ENCODE measurements at places on chromosomes 7 and 10.

- DNase-seq, result no peak
Observed at GRCh38 chr10:100173035-100173434, 12.8 kb downstream of the ERLIN1 start.

GRCh38 chr10:3085785-3086567, 18.6 kb downstream of the PFKP start:
- DNase-seq, result no peak

DNA sequence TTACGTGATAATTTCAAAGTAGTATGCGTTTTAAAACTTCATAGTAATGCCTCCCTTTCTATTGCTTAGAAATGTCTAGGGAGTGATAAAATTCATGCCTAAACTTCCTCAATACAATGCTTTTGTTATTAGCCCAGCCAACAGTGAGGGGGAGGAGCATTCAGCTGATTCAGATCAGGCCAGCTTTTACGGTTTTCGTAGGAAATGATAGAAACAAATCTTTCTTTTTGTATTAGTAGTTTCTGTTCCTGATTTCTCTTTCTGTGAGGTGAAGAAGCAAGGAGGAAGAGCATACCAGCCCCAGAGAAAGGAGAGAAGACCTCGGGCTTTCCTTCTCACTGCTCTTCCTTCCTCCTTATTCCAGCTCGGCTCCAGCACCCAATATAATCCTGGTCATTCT, 35.2 kb upstream of the ITPRID1 start:
- DNase-seq, result no peak

DNA sequence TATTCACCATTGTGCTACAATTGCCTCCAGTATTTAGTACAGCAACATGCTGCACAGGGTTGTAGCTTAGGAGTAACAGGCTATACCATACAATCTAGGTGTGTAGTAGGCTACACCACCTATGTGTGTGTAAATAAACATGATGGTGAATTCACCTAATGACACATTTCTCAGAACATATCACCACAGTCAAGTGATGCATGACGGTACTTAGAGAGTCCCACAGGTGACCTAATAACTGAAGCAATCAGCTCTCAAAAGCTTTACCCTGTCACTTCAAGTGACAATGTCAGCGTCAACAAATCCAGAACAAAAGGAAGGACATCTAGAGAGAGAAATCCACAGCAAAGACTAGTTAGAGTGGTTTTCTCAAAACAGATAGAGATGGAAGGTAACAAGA, 38.8 kb downstream of the CCNJ start:
- no peak for DNase-seq

DNA sequence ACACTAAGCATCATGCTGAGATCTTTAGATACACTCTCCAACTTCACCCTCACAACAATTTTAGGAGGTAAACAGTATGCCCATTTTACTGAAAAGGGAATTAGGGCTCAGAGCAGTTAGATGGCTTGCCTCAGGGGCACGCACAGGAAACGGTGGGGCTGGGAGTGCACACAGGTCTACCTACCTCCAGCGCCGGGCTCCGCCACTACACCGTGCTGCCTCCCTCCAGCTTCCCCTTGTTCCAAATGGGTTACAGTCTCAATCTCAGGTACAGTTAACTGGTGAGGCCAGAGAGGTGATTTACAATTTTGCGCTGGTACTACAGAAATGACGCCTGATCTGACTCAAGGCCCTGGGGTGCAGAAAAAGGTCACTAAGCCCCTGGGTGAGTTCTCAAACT, 142.0 kb downstream of the NOC3L start:
- DNase-seq, result no peak

DNA sequence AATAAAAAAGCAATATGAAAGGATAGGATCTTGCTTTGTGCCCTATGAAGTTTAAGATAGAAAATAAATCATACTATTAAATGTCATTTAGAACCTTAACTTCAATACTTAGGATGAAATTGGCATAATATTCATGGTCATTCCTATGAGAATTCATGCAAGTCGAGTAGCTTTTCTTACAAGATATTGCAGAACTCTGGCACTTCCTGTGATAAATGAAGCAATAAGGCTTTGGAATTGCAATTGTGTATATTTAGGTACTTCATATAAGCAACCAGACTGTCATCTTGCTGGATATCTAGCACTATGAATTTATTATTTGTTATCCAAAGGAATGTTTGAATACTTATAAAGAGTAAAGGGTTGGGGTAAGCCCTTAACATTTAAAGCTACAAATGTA, 116.5 kb downstream of the ZNF438 start:
- no peak for DNase-seq

- DNase-seq, result no peak
Observed at GRCh38 chr7:3579638-3580219, 278.7 kb downstream of the SDK1 start.

- no peak for DNase-seq
Observed at GRCh38 chr10:35270100-35270499, 66.2 kb upstream of the CCNY start.

- DNase-seq, result peak; percentile 59
Observed at GRCh38 chr10:101829561-101830315, 11.5 kb upstream of the OGA start.

DNA sequence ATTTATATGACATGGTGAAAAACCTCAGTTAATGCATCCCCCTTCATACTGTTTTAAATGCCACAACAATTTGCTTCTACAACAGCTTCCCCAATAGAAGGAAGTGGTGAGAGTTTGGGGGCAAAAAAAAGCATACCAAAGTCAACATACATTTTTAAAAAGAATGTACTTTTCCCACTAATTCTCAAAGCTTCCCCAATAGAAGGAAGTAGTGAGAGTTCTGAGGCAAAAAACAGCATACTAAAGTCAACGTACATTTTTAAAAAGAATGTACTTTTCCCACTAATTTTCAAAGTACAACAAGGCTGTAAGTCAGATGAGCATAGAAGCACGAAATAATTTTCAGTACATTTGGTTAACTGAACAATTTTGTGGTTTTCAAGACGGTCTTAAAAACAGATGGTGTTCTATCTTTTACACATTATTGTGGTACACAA, 24.0 kb downstream of the WASL start:
- no peak for DNase-seq

DNA sequence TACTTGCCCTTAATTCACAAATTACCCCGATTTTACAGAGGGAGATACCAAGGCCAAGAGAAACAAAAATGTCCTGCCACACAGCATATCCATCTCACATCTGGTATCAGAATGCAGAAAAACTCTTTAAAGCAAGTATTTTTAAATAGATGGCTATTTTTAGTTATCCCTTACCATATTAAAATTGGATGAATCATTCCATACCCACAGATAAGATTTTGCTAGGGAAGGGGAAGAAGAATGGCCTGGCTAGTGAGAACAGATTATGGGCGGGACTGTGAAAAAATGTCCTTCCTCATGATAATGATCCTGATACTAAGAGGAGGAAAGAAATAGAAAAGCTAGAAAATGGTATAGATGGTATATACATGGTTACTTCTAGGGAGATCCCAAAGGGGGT, 80.6 kb upstream of the GATAD1 start:
- DNase-seq, result no peak

- no peak for DNase-seq
Observed at GRCh38 chr10:31120961-31121685, 89.5 kb upstream of the ZNF438 start.

DNA sequence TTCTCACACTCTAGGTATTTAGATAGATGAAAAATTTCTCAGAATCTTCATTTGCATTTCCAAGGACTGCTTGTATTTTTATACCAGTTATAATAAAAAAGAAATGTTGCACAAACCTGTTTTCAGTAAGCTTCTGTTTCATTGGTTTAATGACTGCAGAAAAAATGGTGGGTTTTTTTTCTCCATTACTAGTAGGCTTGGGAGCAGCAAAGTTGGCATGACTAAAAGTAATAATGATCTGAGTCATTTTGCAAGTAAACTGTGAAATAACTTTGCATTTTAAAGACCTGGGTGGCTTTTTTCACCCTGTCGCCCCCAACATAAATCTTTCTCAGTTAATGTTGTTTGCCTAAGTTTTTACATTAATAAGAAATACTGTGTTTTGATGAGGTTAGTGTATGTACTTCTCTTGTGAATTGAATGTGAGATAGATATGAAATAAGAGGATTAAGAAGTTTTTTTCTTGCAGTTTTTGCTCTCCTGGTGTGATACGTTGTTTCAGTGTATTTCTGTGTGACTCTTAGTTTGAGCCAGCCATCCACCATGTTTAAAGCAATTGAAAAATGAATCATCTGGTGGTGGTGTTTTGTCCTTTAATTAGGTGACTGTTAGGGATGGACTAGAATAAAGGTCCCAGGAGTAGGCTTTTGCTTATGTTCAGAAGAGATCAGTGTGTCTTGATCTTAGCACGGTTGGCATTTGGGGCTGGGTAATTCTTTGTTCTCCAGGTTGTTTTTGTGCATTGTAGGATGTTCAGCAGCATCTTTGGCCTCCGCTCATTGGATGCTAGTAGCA, 1.8 kb downstream of the GNAI1 start:
- DNase-seq, result no peak

DNA sequence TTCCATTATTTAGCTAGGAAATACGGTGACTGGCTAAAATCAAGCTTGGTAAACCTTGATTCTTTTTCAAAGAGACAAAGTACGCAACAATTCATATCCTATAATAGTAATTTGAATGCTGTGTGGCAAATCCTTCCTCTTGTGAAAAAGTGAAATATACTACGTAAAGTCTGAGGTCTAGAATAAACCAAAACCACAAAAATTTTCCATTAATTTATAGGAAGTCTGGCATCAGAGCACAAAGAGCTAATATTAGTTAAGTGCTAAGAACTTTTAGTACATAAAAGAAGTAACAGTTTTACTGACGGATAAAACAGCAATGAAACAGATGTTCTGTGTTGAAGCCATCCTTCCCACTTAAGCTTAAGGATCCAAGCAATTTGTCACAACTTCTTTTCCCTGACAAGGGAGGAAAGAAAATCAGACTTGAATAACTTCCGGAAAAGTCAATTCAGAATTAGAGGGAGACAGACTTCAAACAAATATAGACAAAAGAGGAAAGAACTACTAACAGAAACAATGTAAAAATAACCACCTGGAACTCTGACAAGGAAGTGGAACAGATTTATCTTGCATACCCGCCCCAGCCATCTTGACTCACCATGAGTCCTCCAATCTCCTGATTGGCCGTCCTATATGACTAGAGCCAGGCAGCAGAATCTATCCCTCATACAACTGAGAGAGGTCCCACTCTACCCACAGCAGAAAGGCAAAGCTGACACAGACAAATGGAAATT, 34.6 kb downstream of the RHEB start:
- DNase-seq, result no peak

DNA sequence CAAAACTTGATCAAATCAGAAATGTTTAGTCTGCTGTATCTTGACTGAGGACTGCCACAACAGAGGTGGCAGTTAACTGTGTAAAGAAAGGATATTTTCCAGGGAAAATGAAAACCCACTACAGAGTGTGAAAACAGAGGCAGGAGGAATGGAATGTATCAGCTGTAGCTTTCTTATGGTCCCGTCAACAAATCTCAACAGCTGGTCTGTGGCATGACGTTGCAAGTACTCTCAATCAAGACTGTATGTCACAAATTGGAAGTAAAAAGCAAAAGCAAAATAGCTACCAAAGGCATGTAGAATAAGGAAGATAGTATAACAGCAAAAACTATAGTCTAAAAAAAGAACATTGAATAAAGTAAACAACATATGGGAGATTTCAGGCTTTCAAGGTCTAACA, 123.5 kb downstream of the KMT2C start:
- DNase-seq, result no peak

GRCh38 chr10:85284778-85285770, 956.7 kb downstream of the CCSER2 start:
- no peak for DNase-seq

DNA sequence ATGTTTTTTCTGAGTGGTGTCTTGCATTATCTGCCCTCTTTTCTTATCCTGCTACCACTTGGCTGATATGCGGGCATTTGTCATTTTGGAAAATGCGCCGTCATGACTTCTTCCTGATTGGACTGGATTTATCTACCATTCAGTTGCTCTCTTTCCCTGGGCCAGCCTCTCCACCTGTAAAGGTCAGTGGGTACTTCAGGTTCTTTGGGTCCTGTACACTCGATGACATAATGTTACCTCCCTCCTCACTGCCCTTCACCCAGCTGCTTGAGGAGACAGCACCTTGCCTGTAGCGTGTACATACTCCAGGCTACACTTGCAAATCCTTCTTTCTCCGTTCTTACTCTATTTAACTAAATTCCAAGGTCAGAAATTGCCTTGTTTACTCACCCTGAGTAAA, 83.7 kb downstream of the RBM33 start:
- no peak for DNase-seq

DNA sequence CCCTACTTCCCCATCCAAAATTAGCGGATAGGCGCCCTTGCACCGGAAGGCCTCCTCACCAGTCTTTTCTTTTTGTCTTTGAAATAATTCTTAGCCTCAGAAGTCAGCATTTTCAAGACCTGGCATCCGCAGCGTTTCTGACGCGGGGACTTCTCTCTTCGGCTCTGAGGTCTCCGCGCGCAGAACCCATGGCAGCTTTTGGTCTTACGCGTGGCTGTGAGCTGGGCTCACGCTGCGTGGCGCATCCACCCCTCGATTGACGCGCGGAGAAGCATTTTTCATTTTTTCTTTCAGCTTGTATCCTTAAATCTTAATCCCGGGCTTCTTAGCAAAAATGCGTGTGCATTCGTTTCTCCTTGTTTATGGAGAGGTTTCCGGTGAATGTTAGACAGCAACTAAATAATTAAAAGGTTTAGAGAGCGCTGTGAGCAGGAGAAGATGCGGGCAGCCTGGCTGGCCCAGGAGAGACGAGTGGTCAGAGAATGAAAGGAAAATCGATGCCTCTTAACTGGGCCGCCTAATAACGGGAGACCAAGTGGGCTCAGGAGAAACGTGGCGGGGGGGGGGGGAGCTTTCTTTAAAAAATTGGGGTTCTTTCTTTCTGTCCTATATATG, 2.0 kb upstream of the GATA3 start:
- no peak for DNase-seq
